Ecto neural progenitor cell (in vitro differentiated cells): ENCODE measurements at places on chromosomes 4 and X.

- no peak for DNase-seq
Measured at GRCh38 chr4:153027866-153028265, 91.7 kb downstream of the FHDC1 start.

DNA sequence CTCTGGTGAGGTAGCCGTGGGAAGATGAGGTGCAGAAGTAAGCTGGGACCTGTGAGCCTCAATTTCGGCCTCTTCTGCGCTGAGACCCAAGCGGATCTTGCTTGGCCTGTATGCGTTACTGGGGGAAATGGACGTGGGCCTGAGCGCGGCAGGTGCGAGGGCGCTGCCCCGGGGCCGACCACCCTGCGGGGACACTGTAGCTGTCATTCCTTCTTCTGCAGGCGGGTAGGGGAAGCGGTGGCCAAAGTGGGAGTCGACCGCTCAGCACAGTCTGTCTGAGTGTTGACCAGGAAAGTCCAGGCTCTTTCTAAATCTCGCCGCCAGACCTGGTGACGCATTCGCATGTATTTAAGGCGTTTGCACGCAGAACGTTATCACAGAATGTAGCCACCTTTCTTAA lies 3.3 kb upstream of the LRAT start:
- DNase-seq = peak; percentile 54

DNA sequence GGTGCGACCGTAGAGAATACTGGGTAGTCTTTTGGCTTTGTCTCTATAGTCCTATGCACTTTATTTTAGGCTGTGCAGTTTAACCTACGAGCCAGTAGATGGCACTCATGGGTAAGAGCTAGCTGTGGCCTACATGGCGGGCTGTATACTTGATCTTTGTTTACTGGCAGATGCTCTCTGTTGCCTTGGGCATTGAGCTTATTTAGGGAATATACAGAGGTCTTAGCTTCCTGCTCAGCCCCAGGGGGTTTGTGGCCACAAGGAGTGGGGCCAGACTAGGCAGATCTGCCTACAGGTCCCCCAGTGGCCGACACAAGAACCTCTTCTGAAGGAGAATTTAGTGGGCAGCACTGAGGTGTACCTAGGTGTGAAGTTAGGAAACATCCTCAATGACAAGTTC lies 227.6 kb upstream of the HDX start:
- DNase-seq = peak; percentile 52

DNA sequence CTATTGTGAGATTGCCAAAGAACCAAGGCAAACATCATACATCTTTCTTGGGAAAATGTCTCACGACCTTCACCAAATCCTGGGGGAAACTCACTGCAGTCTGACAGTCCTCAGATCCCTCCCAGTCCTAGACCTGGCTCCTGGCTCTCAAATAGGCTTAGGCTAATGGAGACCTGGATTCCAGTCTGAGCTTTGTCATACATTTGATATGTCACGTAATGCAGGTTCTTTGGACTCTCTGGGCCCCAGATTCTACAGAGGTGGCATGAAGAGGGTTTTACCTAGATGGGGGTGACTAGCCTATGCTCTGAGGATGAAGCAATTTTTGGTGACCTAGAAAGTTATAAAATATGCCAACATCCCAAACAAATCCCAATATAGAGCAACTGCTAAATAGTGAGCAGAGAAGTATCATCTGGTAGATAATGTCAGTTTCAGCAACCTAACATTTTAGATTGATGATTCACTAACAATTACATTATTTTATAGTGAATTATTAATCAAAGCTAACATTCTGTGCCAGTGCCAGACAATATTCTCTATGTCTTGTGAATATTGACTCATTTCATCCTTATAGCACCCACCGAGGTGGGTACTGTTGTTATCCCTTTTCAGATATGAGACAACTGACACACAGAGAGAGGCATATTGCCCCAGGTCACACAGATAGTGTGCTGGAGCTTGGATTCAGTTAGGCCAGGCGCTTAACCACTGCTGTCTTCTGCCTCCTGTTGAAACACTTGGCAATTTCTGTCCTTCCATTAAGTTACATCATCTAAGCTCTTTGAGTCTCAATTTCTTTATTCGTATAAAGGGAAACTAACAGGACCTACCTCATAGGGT lies 195.4 kb upstream of the MAMLD1 start:
- DNase-seq = no peak
